ENCODE measurements at places on chromosomes 5 and 9. TPM values are rescaled to one million over a fixed set of nuclear protein-coding genes. Genes with fewer than 3 reads are reported as not detected.

MYMK gene
- not detected for total RNA-seq

FKBP15 gene
- total RNA-seq = 29.8 TPM

BTNL3 gene
- not detected for total RNA-seq

DROSHA gene
- total RNA-seq = 64.1 TPM

CACNA1B gene
- not detected for total RNA-seq

GRXCR2 gene
- not detected for total RNA-seq

TICAM2 gene
- 1.4 TPM for total RNA-seq

DNA sequence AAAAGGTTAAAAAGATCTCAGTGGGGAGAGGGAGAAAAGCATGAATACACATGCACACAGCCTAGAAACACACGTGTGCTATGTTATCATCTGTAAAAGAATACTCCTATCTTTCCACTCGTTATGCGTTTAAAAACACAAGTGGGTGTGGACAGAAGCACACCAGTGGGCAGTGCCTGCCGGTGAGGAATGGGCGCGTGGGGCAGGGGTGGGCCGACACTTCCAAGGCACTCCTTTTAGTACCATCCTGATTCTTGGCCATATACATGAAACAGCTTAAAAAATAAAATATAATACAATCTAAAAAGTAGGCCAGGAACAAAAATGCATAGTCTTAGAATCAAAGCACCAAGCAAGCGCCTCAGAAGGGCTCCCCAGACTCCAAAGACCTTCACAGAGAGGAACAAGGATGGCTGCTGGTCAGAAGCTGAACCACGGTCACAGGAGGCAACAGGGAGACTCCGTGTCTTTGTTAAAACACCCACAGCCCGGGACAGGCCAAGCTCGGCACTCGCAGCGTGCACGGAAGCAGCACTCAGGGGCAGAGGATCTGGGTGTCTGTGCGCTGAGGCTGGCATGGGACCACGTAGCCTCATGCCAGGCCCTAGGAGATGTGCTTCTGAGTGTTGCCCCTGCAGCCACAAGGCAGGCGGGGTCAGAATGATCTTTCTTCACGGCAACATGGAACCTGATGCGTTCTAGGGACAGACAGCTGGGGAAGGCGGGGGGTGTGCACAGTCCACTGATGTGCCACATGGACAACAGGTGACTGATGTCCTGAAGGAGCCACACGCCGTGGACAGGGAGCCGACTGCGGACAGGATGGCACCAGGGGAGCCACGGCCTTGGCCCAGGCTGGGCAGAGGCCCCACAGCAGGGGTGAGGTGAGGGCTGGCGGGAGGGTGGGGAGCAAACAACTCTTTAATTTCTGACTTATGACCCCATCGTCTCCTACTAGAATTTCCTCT, 15.9 kb downstream of the BRD9 start:
- no peak for DNase-seq
- no peaks in the 10 kb centered on the region for H3K4me1 ChIP-seq
- no peaks in the 10 kb centered on the region for H3K27me3 ChIP-seq
- H3K4me3 ChIP-seq = no peak overlapping the region
- no peak overlapping the region for H3K27ac ChIP-seq
- H3K36me3 ChIP-seq = peaks cover 54% of the 10 kb centered on the region

DNA sequence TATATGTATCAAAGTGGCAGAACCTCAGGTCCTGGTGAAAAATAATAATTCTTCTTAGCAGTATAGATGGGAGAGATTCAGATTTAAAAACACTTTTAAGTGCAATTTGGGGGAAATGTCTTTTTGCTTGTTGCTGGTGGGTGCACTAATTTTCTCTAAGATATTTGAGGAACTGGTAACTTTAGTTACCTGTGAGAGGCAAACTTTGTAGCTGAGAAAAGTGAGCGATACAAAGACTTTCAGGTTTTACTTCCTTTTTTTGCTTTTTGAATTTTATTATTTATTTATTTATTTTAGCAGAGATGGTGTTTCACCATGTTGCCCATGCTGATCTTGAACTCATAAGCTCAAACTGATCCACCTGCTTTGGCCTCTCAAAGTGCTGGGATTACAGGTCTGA, 303.1 kb upstream of the PTGER4 start:
- no peak overlapping the region for H3K27ac ChIP-seq
- no peaks in the 10 kb centered on the region for H3K27me3 ChIP-seq
- DNase-seq = no peak
- peaks cover 23% of the 10 kb centered on the region for H3K4me1 ChIP-seq
- H3K4me3 ChIP-seq = no peak overlapping the region

- no peaks in the 10 kb centered on the region for H3K27me3 ChIP-seq
- H3K4me1 ChIP-seq = no peaks in the 10 kb centered on the region
- H3K36me3 ChIP-seq = no peaks in the 10 kb centered on the region
These were observed 413.1 kb downstream of the KCTD16 start for GRCh38 chr5:144583541-144584449.

DNA sequence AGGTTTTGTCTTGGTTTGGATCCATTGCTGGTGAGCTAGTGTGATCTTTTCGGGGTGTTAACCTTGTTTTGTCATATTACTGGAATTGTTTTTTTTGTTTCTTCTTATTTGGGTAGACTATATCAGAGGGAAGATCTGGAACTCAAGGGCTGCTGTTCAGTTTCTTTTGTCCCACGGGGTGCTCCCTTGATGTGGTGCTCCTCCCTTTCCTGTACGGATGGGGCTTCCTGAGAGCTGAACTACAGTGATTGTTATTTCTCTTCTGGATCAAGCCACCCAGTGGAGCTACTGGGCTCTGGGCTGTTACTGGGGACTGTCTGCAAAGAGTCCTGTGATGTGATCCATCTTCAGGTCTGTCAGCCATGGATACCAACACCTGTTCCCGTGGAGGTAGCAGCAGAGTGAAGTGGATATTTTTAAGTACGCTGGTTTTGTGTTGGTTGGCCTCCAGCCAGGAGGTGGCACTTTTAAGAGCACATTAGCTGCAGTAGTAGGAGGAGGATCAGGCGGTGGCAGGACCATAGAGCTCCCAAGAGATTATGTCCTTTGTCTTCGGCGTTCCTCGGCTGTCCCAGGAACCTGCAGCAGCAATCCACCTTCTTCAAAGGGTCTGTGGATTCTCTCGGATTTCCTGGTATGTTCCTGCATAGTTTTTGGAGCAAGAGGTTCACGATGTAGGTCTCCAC, 27.2 kb downstream of the SCAMP1 start:
- no peaks in the 10 kb centered on the region for H3K27me3 ChIP-seq
- H3K4me1 ChIP-seq = peaks cover 11% of the 10 kb centered on the region
- H3K36me3 ChIP-seq = no peaks in the 10 kb centered on the region
- H3K27ac ChIP-seq = no peak overlapping the region

DNA sequence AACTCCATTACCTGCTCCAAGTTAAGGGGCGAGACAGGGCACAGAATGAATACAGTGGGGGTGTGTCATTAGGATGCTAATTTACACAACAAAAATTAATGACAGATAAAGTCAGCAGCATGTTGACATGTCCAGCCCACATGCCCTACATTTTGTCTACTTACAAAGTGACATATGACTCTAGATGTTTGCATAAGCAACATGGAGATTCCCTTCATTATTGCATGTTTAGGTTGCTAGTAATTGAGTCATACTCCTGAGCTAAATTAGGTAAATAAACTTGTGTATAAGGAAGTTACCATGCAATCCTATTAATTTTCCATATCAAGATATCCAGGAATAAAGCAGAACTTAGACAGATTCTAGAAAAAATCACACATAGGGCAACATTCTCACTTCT, 232.2 kb downstream of the PDE4D start:
- H3K4me3 ChIP-seq = no peak overlapping the region
- H3K27me3 ChIP-seq = no peaks in the 10 kb centered on the region
- H3K36me3 ChIP-seq = no peaks in the 10 kb centered on the region
- DNase-seq = no peak
- no peak overlapping the region for H3K27ac ChIP-seq
- no peaks in the 10 kb centered on the region for H3K4me1 ChIP-seq

DNA sequence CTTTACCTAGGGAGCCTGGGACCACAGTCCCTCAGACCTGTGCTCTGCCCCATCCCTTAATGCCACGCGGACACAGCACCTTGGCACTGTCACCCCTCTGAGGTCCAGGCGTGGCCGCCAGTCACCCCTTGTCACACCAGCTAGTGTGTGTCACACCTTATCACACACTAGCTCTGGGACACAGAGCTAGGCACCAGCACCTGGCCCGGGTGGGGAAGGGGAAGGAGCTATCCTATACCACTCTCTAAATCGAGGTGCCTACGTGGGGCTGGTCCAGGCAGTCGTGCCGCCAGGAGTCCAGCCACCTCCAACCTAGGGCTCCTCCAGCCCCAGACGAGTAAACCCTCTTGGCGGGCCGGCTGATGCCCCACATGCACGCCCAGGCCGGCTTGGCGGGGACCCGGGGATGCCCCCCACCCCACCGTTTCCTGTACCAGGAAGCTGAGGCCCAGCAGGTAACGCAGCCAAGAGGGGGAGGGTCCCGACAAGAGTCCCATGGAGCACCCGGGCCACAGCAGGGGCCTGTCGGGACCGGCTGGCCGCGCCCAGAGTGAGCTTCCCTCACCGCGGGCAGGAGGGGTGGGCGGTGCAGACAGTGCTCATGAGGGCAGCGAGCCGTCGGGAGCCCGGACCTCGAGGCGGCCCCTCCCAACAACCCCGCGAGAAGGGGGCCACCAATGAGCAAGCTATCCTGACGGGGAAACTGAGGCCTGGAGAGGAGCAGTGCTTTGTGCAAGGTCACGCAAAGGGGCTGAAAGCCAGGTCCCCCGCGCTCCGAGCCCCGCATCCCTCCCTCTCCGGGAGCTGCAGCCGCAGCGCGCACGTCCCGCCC, 550 bp downstream of the CORO2A start:
- no peaks in the 10 kb centered on the region for H3K36me3 ChIP-seq
- peaks cover 31% of the 10 kb centered on the region for H3K4me1 ChIP-seq
- H3K27me3 ChIP-seq = no peaks in the 10 kb centered on the region

DNA sequence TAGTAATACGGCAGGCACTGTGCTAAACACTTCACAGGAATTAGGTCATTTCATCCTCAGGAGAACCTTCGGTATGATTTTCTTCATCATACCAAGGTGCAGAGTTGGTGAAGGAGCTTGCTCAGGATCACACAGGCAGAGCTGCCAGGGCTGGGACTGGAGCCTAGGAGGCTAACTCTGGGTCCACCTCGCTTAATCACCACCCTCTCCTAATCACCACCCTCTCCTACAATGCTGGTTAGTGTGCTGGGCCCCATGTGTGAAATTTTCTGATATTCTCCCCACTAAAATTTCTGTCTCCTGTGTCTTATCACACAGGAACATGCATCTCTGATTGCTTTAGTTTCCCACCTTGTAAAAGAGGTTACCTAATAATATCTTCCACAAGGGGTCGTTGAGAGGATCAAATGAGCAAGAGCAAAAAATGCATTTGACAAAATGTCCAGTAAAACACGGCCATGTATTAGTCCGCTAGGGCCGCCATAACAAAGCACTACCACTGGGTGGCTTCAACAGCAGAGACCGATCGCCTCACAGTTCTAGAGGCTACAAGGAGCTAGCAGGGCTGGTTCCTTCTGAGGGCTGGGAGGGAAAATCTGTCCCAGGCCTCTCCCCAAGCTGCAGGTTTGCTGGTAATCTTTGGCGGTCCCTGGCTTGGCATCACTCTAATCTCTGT, 128.2 kb upstream of the NFIB start:
- H3K4me1 ChIP-seq = no peaks in the 10 kb centered on the region
- H3K27me3 ChIP-seq = no peaks in the 10 kb centered on the region
- H3K4me3 ChIP-seq = no peak overlapping the region
- H3K27ac ChIP-seq = no peak overlapping the region
- H3K36me3 ChIP-seq = no peaks in the 10 kb centered on the region
- no peak for DNase-seq

- H3K4me1 ChIP-seq = no peaks in the 10 kb centered on the region
- no peak overlapping the region for H3K27ac ChIP-seq
- H3K36me3 ChIP-seq = no peaks in the 10 kb centered on the region
- DNase-seq = no peak
- H3K27me3 ChIP-seq = no peaks in the 10 kb centered on the region
These were observed 112.2 kb upstream of the SHB start for GRCh38 chr9:38181232-38181631.

GRCh38 chr5:1919209-1919566, 36.5 kb upstream of the IRX4 start:
- no peaks in the 10 kb centered on the region for H3K36me3 ChIP-seq
- DNase-seq = no peak
- no peaks in the 10 kb centered on the region for H3K27me3 ChIP-seq

GRCh38 chr9:104774132-104774531, 10.2 kb downstream of the NIPSNAP3B start:
- no peak for DNase-seq
- no peaks in the 10 kb centered on the region for H3K27me3 ChIP-seq
- H3K36me3 ChIP-seq = no peaks in the 10 kb centered on the region
- H3K4me1 ChIP-seq = no peaks in the 10 kb centered on the region
- no peak overlapping the region for H3K27ac ChIP-seq

DNA sequence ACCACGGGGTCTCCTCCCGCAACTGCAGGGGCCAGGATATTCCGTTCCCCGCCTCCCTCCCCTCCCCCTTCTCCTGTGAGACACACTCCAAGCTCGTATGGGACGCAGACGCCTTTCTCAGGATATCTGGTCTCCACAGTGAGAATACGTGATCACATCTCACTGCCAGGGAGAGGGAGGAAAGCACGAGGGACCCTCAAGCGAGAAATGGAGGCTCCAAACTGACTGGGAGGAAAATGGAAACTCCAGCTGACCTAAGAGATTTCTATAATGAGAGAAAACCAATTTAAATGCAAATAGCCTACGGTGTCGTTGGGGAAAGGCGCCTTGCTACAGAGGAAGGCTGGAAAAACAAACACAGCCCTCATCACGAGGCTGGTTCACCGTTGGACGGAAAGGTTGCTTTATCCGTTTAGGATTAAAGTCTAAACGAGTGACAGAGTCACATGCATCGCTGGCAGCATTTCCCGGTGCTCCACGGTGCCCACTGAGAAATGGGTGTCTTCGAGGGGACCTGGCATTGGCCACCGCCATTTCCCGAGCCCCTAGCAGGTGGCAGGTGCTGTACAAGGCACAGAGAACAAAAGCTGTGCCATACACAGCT, 116.9 kb upstream of the CPEB4 start:
- no peak for DNase-seq
- H3K27ac ChIP-seq = no peak overlapping the region
- no peaks in the 10 kb centered on the region for H3K36me3 ChIP-seq

DNA sequence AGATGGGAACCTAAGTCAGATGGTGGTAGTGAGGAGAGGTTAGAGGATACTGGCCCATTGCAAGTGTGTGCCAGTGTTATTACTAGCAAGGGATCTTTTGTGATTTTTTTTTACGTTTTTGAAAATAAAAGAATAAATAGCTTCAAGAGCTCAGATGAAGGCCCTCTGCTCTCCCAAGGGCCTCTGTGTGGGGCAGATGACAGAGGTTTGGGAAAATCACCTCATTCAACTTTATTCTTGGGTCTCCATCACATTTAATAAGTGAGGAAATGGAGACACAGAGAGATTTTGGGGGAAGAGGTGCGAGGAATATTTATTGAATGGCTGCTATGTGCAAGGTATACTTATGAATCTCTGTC, 10.1 kb upstream of the TRAF1 start:
- H3K27me3 ChIP-seq = no peaks in the 10 kb centered on the region
- no peak for DNase-seq
- H3K4me1 ChIP-seq = peaks cover 62% of the 10 kb centered on the region
